ENCODE measurements at places on chromosomes 3 and 15.

DNA sequence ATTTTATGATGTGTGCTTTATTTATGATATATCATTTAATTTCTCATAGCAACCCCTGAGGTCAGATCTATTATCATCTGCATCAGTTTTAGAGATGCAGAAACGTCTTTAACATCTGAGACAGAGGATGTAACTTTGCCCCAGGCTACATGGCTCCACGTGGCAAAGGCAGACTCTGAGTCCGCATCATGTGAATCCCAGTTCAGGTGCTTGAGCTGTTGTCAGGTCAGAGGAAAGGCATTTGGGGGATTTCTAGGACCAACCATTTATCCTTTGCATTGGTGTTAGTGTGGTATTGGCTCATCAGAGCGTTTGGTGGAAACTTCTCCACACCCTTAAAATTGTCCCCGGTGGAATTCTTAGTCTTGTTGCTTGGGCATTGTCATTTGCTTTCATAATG, 10.8 kb downstream of the CACNA2D3 start:
- DNase-seq = no peak

GRCh38 chr15:99503411-99503810, 62.4 kb upstream of the MEF2A start:
- DNase-seq = no peak

DNA sequence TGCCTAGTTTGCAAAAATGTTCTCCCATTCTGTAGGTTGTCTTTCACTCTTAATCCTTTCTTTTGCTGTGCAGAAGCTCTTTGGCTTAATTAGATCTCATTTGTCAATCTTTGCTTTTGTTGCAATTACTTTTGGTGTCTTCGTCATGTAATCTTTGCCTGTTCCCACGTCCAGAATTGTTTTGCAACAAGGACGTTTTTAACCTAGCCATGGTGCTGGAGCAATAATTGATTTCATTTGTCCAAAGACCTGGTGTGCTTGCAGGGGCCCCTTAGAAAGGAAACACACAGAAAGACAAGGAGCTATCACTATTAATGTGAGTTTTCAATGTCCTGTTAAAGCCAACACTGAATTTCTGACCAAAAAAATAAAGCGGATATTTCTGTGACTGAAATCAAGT, 89.1 kb upstream of the GALNT15 start:
- DNase-seq = no peak

DNA sequence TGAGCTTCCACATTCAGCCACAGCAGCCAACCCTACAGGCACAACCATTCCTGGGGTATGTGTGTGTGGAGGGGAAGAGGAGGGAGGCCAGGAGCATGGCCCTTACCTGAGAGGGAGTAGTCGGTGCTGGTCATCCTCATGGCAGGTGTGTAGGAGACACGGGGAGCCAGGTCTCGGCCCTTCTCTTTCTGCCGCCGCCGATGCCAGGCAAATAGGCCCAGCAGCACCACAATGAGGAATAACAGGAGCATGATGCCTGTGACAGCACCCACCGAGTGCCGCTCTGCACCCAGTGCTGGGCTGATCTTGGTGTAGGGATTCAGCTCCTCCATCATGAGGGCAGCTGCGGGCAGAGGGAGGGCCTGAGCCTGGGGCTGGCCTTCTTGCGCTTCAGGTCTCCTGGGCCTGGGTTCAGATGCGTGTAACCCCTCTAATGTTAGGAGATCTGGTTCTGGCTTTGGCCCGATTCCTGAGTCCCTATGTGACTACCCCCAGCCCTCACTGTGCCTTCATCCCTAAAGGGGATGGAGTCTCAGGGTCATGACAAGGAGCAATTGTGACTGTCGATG, 44.4 kb downstream of the RAB11A start:
- DNase-seq = no peak

- no peak for DNase-seq
Measured at GRCh38 chr3:50205413-50206276, 574 bp downstream of the SLC38A3 start.

- no peak for DNase-seq
Measured at GRCh38 chr3:100100425-100100824, 13.9 kb downstream of the FILIP1L start.

GRCh38 chr3:182294256-182294655, 499.0 kb upstream of the ATP11B start:
- no peak for DNase-seq

DNA sequence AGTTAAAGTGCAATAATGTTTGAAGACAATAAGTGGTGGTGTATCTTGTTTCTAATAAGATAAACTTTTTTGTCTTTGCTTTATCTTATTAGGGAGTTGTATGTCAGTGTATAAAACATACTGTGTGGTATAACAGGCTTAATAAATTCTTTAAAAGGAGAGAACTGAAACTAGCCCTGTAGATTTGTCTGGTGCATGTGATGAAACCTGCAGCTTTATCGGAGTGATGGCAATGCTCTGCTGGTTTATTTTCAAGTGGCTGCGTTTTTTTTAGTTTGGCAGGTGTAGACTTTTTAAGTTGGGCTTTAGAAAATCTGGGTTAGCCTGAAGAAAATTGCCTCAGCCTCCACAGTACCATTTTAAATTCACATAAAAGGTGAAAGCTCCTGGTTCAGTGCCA, 2.7 kb downstream of the RPL15 start:
- no peak for DNase-seq

DNA sequence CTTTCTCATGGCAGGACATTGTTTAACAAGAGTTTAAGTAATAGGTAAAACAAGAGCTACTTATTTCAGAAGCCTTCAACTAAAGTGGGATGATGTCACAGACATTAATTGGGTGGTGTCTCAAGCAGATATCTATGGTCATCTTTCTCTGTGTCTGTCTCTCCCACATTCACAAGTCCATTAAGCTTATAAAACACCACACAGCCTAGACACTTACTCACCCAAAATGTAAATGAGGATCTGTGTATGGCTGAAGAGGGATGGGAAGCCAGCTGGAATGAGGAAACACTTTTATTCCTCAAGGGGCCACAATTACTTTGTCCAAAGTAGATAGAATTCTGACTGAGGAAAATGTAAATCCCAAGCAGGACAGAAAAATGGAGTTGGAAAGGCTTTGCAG, 183.8 kb downstream of the THRB start:
- no peak for DNase-seq

DNA sequence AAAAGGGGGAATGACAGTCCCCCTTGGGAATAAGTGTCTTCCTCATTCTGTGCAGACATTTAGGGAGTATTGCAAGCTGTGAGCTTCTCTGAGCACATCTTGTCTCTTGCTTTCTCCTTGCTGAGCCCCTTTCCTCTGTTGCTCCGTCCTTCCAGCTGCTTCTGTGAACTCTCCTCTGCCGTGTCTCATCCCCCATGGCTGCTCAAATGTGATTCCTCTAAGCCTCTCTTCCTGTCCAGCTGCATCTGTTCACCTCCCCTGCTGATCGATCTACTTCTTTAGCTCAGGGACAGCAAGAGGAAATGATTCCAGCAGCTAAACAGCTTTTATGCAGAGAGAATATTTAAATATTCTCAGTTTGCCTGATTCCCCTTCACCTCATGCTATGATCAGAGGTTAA, 328.0 kb upstream of the DNAJC19 start:
- no peak for DNase-seq

DNA sequence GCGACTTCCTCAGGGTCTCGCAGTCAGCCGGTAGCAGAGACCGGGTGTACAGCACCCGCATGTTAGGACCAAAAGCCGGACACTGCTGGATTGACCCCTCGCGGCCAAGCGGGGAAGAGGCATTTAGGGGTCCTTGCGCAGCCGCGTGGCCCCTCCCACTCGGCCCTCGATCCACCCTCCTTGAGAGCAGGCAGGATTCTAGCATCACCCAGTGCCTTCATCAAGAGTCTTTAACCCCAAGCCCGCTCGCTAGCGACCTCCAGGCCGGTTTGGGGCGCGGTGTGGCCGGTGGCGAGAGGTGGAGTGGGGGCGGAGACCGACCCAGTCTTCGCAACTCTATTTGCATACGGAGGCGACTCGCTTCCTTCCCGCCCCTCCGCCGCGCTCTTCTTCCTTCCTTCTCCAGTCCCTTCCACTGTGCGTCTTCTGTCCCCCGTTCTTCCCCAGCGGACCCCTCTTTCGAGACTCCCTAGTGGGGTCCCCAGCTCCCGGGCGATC, at the start of gene ST6GAL1:
ST6GAL1 (plus strand) TSS at position 384 of the 498 bp plus-strand sequence. CDS start 112,178 bp downstream, outside the sequence.
- DNase-seq = peak; percentile 70

GRCh38 chr3:97992547-97993173, 20.4 kb upstream of the RIOX2 start:
- DNase-seq = no peak

- DNase-seq = no peak
Measured at GRCh38 chr3:159818399-159818798, 170.2 kb upstream of the IL12A start.

DNA sequence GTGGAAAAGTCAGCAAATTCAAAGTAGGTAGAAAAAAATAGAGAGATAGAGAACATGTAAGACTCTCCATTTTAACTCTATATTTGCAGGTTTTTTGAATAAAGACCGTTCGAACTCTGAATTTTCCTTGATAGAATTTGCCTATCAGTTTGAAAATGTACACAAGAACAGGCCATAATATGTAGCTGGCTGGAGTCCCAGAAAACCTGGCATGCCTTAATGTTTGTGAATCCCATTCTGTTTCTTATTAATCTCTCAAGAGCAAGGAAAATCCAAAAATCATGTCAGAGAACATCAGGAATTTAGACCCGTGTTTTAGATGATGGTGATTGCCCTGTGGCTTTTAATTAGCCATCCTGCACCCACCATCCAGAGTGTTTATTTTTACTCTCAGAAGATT, 7.2 kb upstream of the CFAP161 start:
- no peak for DNase-seq

- no peak for DNase-seq
Measured at GRCh38 chr3:175356899-175357324, 497.8 kb downstream of the NAALADL2 start.

GRCh38 chr3:16738451-16738850, 133.2 kb upstream of the DAZL start:
- DNase-seq = no peak

DNA sequence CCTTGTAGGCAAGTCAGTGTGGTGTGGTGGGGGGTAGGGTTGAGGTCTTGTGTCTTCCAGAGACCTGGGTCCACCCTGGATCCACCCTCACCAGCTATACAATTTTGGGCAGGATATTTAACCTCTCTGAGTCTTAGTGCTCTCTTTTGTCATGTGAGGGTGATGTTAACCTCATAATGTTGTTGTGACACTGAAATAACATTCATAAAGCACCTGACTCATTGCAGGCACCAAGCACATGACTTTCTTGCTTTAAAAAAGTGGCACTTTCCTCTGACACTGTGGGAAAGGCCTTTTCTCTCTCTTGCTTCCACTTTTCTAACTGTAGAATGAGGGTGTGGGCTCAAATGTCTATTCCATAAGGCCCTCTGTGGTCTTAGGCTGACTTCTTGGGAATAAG, 75.5 kb downstream of the SCN10A start:
- DNase-seq = no peak

DNA sequence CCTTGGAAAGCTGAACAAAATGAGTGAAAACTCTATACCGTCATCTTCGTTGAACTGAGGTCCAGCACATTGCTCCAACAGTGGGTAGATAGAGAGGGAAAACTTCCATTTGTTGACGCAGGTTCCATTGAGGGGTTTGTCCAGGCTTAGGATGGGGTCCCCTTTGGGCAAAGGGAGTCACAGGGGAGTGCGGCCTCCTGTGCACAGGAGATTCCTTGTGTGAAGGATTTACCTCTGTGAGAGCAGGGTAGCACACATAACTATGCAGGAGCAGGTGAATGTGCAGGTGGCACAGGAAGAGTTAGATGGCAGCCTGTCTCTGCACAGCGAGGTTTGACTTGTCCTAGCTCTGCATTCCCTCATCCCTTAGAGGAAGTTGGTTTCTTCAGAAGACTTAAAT, 139.3 kb downstream of the SNRPN start:
- DNase-seq = no peak

DNA sequence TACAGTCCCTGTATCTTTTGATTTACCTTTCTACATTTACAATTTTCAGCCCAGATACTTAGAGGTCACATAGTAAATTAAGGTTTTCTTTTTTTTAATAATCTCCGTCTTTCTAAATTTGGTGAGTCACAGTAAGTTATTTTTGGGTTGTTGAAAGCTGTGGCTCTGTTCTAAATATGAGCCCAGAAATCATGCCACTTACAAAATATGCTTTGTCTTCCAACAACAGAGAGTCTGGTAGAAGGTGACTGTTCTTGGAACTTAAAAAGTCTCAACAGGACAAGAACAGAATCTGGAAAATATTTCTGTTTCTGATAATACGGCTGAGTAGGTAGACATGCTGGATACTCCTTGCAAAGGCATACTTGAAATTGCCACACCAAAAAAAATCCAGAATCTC, 16.0 kb downstream of the GOLGA8S start:
- no peak for DNase-seq

- DNase-seq = no peak
Measured at GRCh38 chr3:29568355-29568754, 287.5 kb downstream of the RBMS3 start.

DNA sequence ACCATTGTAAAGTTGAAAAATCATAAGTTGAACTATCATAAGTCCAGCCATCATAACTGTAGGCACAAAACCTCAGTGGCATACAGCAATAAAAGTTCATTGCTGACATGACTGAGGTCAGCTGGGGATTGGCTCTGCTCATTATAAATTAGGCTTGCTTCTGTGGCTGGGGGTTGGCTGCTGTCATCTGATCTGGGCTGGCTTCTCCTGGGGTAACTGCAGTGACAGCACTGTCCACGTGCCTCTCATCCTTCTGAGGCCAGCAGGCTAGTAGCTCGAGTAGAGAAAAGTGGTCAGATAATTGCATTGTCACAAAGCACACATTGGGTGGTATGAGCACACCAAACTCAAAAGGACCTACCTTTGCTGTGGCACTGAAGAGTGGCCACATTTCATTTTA, 31.3 kb downstream of the CMTM7 start:
- no peak for DNase-seq

- DNase-seq = no peak
Measured at GRCh38 chr3:46565607-46566039, 479 bp downstream of the LRRC2 start.

GRCh38 chr15:91209318-91209717, 109.3 kb downstream of the SV2B start:
- no peak for DNase-seq

DNA sequence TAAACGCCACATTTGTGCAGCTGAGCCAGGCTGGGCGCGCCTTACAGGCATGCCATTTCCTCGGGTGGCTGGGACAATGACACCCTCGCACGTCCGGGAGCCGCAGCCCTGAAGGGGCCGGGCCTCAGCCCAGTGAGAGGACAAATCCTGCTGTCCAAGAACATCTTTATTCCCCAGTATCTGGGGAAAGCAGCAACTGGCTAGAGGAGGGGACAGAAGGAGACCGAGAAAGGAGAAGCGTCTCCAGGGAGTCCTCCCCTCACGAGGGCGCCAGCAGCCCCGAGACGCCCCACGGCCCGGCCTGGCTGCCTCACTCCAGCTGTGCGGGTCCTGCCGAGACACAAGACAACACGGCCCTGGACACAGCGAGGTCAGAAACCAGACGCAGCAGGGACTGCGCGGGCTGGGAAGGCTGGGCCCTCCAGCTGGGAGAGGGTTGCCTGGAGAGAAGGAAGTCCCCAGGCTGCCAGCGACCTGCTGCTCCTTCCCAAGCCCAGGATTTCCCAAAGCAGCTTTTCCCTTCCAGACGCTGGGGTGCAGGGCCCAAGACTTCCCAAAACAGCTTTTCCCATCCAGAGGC, 130.2 kb downstream of the CHSY1 start:
- peak; percentile 48 for DNase-seq

GRCh38 chr3:1183320-1184048, 90.7 kb downstream of the CNTN6 start:
- no peak for DNase-seq

GRCh38 chr15:97101572-97101971, 771.1 kb downstream of the NR2F2 start:
- DNase-seq = no peak

Measured in immature natural killer cell (primary cell).